Left ventricle myocardium inferior (tissue), 1 donor: ENCODE measurements at places on chromosomes 12 and 14. TPM values are rescaled to one million over a fixed set of nuclear protein-coding genes. Genes with fewer than 3 reads are reported as not detected.
A peak's percentile ranks its signal among the peaks of the same experiment; 100 is the strongest.

Gene KRT82
- not detected for total RNA-seq

Gene AKAP6
- 218 TPM for total RNA-seq

Gene VRTN
- not detected for total RNA-seq

Gene EXOC3L4
- total RNA-seq, result 0.66 TPM

Gene LALBA
- total RNA-seq, result not detected

DNA sequence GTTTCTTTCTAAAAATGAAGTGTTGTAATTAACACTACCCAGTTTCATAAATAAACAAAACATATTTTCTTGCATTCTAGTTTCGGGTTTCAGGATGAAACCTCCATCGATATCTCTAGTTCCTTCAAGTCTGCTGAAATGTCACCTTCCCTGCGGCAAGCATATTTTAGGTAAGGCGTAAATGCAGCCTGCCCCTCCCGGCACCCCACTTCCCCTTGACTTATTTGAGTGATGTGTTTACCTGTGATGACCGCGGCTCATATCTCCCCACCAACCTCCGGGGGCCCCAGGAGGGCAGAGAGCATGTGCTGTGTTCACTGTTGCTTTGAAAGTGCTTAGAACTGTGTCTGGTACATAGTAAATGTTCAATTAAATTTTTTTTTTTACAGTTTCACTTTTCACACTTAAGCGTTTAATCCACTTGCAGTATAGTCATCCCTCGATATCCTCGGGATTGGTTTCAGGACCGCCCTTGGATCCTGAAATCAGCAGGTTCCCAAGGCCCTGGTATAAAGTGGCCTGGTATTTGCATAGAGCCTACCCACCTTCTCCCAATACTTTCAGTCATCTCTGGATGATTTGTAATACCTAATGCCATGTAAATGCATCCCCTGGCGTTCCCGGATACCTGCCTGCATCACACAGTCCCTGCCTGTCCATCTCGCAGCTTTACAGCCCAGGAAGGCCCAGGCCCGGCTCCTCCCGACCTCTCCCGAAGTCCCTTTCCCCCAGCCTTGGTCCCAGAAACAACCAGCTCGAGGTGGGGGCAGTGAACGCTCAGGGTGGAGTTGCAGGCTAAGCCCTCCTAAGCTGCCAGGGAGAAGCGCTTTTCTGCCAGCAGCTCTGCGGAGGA lies 40.2 kb upstream of the FBRSL1 start:
- no peak for DNase-seq

GRCh38 chr12:115440438-115440837 lies 756.5 kb upstream of the TBX3 start:
- peak; percentile 51 for DNase-seq

- DNase-seq, result no peak
These were observed 6.3 kb downstream of the CLEC2A start for GRCh38 chr12:9925705-9926393.

DNA sequence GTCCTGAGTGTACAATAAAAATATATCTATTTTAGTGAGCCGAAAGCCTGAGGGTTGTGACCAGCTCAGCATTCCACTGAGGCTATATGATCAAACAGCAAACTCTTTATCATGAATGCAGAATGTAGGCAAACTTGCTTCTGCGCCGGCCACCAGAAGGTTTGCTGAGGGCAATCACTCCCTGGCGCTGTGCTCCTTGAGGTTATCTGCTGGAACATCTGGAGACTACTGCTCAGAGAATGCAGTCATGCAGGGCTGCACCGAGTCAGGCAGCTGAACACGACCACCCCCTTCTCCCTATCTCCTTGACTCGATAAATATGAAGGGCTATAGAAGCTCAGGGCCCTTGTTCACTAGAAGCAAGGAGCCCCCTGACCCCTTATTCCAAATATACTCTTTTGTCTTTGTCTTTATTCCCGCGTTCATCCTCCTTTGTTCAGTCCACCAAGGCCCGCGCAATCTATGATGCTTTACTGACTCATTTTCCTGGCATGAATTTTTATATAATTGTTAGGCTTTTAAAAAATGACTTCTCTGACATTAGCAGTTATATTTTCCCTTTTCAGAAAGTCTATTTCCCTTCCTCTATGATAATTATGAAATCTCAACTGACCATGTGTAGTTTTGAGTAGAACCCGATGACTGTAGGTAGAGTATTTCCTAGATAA lies 1089.3 kb downstream of the SLC16A7 start:
- DNase-seq, result no peak

- DNase-seq, result no peak
These were observed 21.7 kb upstream of the PLBD1 start for GRCh38 chr12:14589169-14590004.

- DNase-seq, result no peak
These were observed 259.2 kb downstream of the MED13L start for GRCh38 chr12:116018282-116018681.

- no peak for DNase-seq
These were observed 53.7 kb upstream of the DYRK2 start for GRCh38 chr12:67594888-67595287.

- no peak for DNase-seq
These were observed 157.9 kb downstream of the ZNF664 start for GRCh38 chr12:124130691-124131591.

GRCh38 chr12:64801381-64801780 lies 23.1 kb upstream of the TBC1D30 start:
- no peak for DNase-seq

DNA sequence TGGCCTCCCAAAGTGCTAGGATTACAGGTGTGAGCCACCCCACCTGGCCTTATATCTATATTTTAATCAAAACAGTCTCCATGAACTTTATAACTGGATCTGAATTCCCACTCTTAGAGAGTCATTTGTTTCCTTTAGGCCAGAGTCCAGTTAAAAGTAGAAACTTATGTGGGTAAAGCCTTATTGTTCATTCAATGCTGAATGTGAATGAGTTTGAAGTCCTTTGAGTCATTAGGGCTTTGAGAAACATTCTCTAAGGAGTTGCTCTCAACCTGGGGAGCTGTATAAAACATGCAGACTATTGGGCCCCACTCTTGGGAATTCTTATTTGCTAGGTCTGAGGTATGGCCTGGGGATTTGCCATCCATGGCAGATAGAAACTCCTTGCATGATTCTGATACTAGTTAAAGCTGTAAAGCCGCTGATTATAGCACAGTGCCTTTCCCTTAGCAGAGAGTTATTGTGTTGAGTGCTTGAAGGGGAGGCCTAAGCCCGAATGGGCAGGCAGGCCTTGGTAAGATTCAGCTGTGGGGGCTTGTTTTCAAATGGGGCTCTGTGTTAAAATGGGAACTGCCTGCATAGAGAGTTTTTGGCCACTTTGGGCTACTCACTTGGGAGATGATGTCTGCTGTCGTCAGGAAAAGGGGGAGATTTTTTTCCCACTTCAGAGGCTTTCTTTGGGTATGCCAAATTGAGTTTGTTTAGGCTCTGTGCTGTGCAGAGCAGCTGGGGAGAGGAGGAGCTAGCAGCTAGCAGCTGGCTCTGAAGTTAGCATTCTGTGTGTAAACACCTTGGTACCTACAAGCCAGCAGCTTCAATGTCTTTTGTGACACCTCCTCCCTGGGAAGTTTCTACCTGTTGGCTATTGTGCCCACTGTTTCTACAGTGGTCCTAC lies 117.5 kb downstream of the DACT1 start:
- no peak for DNase-seq

GRCh38 chr14:61752626-61753025 lies 9.6 kb upstream of the SNAPC1 start:
- no peak for DNase-seq

- no peak for DNase-seq
These were observed 133.7 kb upstream of the C14orf180 start for GRCh38 chr14:104445832-104446381.

GRCh38 chr14:71116568-71117122 lies 209.4 kb downstream of the PCNX1 start:
- no peak for DNase-seq
